ENCODE measurements at places on chromosomes 1 and 21.
A peak's percentile ranks its signal among the peaks of the same experiment; 100 is the strongest.

DNA sequence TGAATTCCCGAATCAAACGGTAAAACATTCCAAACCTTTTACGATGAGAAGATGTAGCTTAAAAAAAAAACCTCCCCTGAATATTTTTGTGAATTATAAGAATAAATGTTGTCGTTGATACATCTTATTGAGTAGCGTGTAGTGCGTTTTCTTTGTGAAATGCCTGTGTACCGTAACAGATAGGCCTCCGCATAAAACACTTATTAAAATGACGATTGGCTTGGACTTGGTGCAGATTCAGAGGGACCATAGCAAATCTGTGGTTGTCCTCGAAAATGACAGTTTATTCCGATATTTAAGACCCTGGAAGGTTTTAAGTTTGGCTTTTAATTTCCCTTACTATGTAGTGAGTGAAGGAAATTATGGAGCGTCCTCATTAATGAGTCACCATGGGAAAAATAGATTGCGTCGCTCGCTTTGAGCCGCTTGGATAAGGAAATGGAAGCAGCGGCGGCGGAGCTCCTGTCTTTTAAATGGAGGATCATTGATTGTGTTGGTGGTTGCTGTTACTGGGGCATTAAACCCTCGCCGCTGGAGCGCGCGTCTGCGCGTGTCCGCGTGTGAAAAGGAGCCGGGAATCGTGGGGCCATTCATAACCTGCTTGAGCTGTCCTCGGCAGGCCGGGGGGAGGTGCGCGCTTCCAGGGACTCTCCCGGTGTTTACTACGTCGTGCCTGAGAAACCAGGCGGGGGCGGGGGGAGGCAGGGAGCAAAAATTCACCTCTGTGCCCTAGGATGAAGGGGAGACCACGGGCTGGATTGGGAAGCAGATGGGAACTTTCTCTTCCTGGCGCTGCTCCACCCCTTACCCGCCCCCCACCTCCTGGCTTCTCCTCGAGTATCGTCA, 1.6 kb downstream of the SPEN start:
- peak; percentile 54 for DNase-seq

DNA sequence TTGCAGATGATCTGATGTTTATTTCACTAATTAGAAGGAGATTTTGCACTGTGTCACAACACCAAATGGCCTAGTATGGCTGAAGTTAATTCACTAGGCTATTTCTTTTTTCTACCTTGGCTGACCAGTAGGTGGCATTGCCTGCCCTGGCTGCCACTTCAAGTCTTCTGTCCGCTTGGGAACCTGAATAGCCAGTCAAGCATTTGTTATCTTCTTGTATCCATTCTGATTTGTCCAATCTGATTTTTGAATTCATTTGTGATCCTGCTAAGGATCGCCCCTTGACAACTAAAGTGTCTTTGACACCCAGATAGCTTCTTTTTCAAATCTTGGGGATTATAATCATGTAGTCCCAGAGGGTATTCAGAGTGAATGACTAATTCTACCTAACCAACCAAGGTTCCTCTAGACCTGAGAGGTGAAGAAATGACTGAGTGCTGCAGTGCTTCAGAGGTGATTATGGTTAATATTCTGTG, 99.4 kb downstream of the GIPC2 start:
- DNase-seq, result no peak

DNA sequence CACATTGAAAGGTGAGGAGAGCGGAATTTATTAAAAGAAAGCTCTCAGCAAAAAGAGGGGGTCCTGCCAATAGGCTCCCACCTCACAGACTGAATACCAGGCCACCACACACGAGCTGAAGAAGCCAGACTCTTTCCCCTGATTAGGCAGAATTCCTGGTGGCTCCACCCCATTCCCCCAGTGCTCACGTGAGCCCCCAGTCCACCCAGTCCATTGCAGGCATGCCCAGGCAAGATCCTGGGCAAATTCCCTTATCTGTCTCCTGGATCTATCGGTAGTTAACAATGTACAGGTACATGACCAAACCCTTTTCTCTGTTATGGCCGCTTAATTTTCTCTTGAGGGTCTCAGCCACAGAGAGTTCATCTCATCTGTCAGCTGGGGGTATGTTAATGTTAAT, 54.6 kb upstream of the BTG3 start:
- no peak for DNase-seq

DNA sequence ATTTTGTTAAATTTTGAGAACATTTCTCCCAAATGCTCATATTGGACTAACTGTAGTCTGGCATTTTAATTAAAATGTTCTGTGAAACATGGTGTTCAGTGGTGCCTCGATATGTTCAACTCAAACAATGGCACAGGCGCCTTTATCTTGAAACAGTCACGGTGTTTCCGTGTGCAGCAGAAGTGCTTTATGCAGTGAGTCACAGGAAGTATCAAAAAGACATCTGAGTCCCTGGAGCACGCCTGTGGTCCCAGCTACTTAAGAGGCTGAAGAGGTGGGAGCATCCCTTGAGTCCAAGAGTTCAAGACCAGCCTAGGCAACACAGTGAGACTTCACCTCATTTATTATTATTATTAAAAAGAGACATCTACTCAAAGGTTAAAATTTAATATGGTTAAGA, 52.2 kb downstream of the GREM2 start:
- DNase-seq, result no peak

GRCh38 chr1:201282216-201282615, 1.1 kb upstream of the PKP1 start:
- no peak for DNase-seq

DNA sequence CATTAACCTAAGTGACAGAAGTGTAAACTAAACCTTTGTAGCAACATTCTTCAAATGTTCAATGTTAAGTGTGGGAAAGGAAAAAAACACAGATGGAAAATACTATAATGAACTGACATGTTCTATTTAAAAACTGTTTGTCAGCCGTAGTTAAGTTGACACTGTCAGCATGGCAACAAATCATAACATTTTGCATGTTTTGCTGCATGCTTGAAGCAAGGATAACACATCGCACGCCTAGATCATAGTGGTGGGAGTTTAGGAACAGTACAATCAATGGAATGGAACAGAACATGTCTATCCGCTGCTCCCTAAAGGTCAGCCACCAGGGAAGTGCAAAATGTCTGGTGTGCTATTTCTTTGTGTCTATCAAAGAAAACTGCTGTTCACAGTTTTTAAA, 62.5 kb upstream of the ESRRG start:
- no peak for DNase-seq

DNA sequence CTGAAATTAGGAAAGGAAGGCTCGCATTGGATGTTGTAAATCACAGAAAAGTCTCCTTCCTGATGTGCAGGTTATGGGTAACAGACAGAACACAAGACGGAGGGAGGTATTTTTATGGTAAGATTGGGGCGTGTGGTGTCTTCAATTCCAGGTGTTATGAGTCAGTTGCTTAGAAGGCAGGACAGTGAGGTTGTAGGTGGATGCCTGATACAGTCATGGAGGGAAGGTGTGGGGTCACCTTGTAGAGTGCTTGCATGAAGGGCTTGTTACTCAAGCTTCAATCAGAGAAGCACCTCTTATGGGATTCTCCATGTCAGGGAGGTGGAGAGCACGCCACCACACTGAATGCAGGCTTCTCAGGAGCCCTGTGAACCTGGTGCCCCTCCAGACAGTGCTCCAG, 63.1 kb downstream of the C1orf21 start:
- no peak for DNase-seq

GRCh38 chr1:236677641-236678235, 8.6 kb upstream of the ACTN2 start:
- no peak for DNase-seq

GRCh38 chr21:46559291-46559983, 45.4 kb downstream of the S100B start:
- peak; percentile 17 for DNase-seq

DNA sequence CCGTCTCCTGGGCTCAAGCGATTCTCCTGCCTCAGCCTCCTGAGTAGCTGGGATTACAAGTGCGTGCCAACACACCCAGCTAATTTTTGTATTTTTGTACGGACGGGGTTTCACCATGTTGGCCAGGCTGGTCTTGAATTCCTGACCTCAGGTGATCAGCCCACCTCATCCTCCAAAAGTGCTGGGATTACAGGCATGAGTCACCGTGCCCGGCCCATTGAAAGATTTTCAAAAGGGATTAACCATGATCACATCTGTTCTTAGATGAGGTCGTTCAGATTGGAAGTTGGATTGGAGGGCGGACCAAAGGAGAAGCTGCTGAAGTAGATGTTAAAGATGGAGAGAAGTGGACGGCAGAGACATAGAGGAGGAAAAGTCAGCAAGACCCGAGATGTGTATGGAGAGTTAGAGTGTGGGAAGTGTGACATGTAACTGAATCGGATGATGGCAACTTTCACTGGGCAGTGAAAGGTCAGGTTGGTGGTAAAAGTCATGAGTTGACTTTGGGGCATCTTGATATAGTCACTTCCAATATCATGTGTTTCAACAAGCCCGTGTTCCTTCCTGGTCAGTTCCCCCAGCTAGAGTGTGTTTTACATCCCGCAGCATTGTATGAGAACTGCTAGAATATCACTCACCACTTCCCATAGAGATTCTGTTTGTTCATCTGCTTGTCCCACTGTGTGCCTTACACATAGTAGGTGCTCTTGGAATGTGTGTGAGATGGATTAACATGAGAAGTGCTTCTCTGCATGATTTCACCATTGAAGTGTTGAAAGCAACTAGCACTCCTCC, 54.4 kb upstream of the TINAGL1 start:
- DNase-seq, result no peak

DNA sequence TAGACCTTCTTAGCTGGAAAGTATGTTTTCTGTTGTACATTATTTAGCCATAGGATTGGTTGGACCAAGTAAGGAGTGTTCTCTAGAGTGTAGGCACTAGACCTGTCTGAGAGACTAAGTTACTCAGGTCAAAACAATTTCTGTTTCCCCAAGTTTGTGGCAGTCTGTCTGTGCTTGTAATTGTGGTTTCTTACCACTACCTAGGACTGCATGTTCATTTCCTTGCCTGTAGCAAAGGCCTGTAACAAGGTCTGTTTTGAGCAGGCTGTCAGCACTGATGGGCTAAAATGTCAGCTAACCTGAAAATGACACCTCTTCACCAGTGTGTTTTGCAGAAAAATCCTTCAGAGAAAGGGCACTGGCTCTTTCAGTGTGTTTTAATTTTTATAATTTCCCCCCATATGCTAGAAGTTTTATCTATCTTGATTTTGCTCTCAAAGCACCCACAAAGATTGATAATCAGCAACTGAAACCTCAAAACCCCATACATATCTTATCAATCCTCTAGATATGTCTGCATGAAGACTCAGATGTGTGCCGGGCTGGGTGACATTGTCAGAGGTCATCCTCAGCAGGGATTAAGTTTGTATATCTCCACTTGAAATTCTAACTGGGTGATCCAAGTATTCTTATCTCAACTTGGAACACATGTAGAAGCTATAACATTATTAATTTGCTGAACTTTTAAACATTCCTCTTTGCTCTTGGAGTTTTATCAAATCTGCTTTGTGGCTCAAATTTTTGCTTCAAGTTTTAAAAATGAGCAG, 50.7 kb upstream of the ST6GALNAC3 start:
- no peak for DNase-seq

- no peak for DNase-seq
Measured at GRCh38 chr1:38194472-38194871, 147.9 kb upstream of the POU3F1 start.

- no peak for DNase-seq
Measured at GRCh38 chr21:30958741-30959140, 77.4 kb upstream of the KRTAP11-1 start.

GRCh38 chr21:18663663-18664062, 260.1 kb upstream of the TMPRSS15 start:
- no peak for DNase-seq

All from T-helper 22 cell (primary cell).